ENCODE measurements at places on chromosomes 1 and 21. TPM values are rescaled to one million over a fixed set of nuclear protein-coding genes. Genes with fewer than 3 reads are reported as not detected.

Gene KDM5B
- polyA plus RNA-seq, result 11.2 TPM

Gene PDPN
- 10.6 TPM for polyA plus RNA-seq

Gene ITGB2
- 376 TPM for polyA plus RNA-seq

Gene RNF207
- 13.5 TPM for polyA plus RNA-seq

Gene BMP8A
- polyA plus RNA-seq, result 0.30 TPM

Gene AMY1B
- 2.7 TPM for polyA plus RNA-seq

Gene BACH1
- 28.8 TPM for polyA plus RNA-seq

Gene OBSCN
- polyA plus RNA-seq, result 5.1 TPM

Gene CELA3A
- 0.26 TPM for polyA plus RNA-seq

Gene LPAR3
- polyA plus RNA-seq, result 0.98 TPM

Gene C1orf141
- 0.49 TPM for polyA plus RNA-seq

Gene ETNK2
- polyA plus RNA-seq, result 2.8 TPM

Gene SMPDL3B
- polyA plus RNA-seq, result 17.0 TPM

Gene ADGRL4
- polyA plus RNA-seq, result 19.3 TPM

Gene PODN
- 27.0 TPM for polyA plus RNA-seq

Gene EXO1
- polyA plus RNA-seq, result 0.44 TPM

Gene RAB42
- polyA plus RNA-seq, result 8.6 TPM

Gene CA6
- polyA plus RNA-seq, result not detected

Gene FCRLA
- 1.2 TPM for polyA plus RNA-seq

Gene MANEAL
- 2.8 TPM for polyA plus RNA-seq

Gene ZSWIM5
- polyA plus RNA-seq, result 0.96 TPM

Gene CFHR2
- polyA plus RNA-seq, result not detected

Gene DNAJC28
- polyA plus RNA-seq, result 1.6 TPM

Gene TMEM240
- polyA plus RNA-seq, result 4.2 TPM

Gene EXTL1
- 0.18 TPM for polyA plus RNA-seq

Gene COG2
- polyA plus RNA-seq, result 12.4 TPM

Gene KLHDC9
- 8.6 TPM for polyA plus RNA-seq

Gene PGLYRP3
- polyA plus RNA-seq, result not detected

Gene SH3BGR
- 1.2 TPM for polyA plus RNA-seq

Gene LCE1A
- not detected for polyA plus RNA-seq

Gene LY9
- polyA plus RNA-seq, result 0.94 TPM

Gene PCAT6
- 0.84 TPM for polyA plus RNA-seq

Gene TACSTD2
- polyA plus RNA-seq, result 204 TPM

Gene CEP350
- polyA plus RNA-seq, result 10.7 TPM

Gene TSTD1
- polyA plus RNA-seq, result 77.8 TPM

Gene CELA2B
- not detected for polyA plus RNA-seq

Gene COL16A1
- polyA plus RNA-seq, result 23.7 TPM

Gene SYT2
- 0.01 TPM for polyA plus RNA-seq

Gene LCE1D
- not detected for polyA plus RNA-seq

Gene KCNA3
- polyA plus RNA-seq, result 2.5 TPM

Gene ANGPTL7
- polyA plus RNA-seq, result 0.73 TPM

Gene LCE3D
- polyA plus RNA-seq, result not detected

Gene CENPL
- 1.8 TPM for polyA plus RNA-seq

Gene ALG6
- polyA plus RNA-seq, result 8.2 TPM

Gene LCE2A
- polyA plus RNA-seq, result not detected

Gene GNAT2
- polyA plus RNA-seq, result 0.24 TPM

Gene SYPL2
- polyA plus RNA-seq, result 1.3 TPM
